NCI-H1930 (cell line): ENCODE measurements at places on chromosomes 7 and 10.

DNA sequence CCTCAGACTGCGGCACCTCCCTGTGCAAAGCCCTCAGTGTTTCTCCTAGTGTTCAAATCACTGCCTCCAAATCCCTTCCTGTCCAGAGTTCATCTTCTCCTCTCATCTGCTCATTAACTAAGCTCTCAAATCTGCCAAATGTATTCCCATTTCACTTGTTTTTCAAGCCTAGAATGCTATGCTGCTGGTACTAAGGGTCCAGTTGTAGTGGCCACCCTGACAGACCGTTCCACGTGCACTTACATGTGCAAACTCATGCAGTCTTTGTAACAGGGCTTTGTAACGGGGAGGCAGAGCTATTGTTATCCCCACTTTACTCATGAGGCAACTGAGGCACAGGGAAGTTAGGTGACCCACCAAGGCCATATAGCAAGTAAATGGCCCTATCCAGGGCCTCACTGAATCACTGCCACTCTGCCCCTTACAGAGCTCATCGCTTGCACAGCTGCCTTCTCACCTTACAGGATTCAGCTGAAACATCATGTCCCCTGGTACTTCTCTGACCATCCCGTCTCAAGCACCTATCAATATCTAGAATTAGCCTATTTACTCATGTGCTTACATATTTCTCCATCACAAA lies 153.0 kb upstream of the PDE1C start:
- DNase-seq, result no peak

DNA sequence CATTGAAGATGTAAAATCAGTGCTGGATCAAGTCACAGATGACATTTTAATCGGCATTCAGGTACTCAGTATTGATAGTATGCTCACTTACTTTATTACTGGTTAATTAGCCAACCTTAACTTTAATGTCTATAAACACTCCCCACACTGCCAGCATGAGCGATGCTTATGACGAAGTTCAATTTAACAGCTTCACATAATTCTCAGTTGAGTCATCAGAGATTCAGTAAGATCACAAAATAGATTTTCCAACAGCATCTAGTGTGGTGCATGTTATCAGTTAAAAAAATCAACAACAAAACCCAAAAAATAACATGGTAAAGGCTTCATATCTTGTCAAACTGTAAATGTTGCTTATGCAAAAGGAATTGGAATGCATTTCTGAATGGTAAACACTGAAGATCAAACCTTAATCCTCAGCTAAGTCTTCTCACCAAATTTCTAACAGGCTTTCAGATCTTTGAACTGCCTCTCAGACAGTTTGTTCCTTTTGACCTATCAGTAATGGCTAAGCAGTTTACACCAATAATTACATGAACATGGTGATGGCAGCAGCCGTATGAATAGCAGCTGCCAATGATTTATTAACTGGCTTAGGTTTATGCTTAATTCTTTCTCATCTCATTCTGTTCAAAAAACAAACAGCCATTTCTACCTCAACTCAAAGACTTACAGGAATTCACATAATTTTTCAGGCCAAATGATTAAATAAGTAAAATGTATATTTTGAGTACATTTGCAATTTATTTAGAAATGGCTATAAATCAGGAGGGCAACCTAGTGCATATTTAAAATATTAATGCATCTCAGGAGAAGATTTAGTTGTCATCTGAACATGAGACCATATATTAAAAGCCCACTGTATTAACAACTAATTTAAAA lies 98.5 kb downstream of the CABCOCO1 start:
- DNase-seq, result no peak

GRCh38 chr10:118953598-118954393 lies 75.7 kb upstream of the NANOS1 start:
- DNase-seq, result no peak

DNA sequence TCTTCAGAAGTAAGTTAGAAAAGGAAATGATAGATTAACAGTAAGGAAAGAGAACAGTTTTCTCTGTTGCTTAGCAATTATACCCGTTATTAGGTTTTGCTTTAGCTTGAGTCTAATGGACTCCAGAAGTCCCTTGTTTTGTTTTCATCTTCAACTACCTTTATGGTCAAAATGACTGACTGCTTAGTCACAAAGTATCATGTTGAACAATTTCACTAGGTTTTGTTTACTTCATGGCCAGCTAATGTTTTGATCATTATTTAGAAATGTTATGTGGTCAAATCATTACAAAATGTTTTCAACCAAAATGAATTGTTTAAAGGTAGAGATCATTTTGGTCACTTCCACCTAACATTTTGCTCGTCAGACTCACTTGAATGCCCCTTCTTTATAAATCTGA lies 1.9 kb downstream of the UBN2 start:
- DNase-seq, result no peak

GRCh38 chr7:131152766-131153165 lies 174.9 kb upstream of the MKLN1 start:
- DNase-seq, result no peak

- no peak for DNase-seq
Observed at GRCh38 chr10:113709221-113709838, 29.6 kb downstream of the CASP7 start.

- no peak for DNase-seq
Observed at GRCh38 chr10:6958254-6958653, 378.2 kb upstream of the PRKCQ start.

GRCh38 chr10:15751046-15751445 lies 31.3 kb upstream of the ITGA8 start:
- DNase-seq, result no peak

- no peak for DNase-seq
Observed at GRCh38 chr10:21130108-21130507, 233.0 kb upstream of the NEBL start.

DNA sequence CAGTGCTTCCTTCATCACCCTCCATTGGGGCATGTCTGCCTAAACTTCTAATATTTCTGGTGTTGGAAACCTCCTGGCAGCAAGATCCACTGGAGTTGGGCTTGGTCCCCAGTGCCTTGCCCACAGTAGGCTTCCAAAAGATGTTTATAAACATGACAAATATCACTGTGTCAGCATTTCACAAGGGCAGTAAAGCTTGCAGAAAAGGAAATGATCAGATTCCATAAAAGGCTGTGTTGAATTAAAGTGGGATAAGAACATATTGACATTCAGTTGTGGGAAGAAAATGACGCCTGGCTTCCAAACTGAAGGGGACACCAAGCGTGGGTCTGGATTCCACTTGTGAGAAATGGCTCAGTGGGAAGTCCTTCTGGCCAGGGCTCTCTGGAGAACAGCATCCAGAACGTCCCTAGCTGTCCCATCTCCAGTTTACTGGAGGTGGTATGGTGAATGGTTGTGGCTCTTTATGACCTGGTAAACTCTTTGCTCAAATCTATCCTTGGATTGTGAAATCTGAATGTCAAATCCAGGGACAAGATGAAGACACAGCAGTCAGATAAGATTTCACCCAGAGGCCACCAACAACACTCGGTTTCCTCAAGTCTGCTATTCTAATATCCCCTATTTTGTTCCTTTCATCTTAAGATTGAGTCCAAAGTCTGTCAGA lies 287.2 kb downstream of the TNS3 start:
- no peak for DNase-seq

DNA sequence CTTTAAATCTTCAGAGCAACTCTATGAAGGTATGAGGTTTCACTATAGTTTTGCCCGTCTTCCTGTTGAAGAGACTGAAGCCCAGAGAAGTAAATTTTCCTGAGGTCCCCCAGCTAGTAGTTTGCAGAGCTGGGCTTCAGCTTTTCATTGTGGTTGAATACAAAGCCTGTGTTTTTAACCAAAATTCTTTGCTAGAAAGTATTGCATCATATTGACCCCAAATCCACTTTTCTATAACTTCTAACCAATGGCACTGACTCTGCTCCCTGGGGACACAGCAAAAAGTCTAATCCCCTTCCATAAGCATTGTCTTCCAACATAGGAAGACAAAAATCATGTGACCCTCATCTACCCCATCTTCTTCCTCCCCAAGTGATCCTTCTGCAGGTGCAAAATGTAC lies 93.0 kb downstream of the KCNMA1 start:
- no peak for DNase-seq

DNA sequence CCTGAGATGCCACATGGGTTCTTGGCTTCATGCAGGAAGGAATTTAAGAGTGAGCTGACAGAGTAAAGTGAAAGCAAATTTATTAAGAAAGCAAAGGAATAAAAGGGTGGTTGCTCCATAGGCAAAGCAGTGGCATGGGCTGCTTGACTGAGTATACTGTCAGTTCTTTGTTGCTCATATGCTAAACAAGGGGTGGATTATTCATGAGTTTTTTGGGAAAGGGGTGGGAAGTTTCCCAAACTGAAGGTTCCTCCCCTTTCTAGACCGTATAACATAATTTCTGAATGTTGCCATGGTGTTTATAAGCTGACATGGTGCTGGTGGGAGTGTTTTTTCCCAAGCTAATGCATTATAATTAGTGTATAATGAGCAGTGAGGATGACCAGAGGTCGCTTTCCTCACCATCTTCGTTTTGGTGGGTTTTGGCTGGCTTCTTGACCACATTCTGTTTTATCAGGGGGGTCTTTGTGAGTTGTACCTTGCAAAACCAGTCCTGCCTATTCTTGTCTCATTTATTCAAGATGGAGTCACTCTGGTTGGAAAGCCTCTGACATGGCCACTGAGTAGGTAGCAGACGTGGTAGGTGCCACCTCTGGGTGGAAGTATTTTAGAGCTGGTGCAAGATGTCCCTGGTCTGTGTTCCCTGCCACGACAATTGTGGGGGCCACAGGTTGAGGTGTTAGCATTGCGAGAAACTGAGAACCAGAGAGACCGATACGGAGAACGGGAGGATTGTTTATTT lies 107.5 kb upstream of the SDK1 start:
- no peak for DNase-seq

DNA sequence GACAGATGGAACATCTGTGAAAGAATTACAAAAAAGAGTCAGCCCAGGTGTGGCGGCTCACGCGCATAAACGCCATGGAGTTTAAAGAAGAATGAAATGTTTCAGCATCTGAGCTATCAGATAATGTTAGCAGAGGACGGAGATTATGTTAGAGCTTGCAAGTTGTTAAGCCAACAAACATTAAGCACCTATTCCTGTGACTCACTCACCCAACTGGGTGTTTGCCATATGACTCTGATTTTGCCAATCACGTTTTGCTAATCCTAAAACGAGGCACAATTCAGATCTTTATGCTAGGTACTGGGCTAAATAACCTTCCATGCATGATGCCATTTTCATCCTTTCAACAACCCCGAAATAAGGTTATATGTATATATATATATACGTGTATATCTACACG lies 29.0 kb upstream of the CCNY start:
- no peak for DNase-seq

GRCh38 chr10:48475943-48476278 lies 129.0 kb downstream of the ARHGAP22 start:
- DNase-seq, result no peak

GRCh38 chr10:93309062-93309461 lies 173.1 kb downstream of the MYOF start:
- DNase-seq, result no peak

DNA sequence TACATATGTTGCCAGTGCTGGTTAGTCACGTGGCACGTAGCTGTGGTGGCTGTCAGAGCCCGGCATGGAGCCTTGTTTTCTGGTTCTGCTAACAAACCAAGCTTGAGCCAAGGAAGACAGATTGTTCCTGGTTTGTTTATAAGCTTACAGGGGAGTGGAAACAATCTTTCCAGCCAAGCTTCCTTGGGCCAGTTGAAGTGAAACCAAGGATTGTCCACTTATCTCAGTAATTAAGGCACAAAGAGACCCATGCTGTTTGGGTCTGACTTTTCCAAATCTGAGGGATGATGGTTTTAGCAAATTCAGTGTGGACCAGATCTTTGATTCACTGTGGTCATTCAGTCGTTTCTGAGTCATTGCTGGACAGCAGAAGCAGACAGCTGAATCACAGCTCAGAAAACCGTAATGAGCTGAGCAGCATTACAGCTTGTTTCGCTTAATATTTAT lies 297.3 kb upstream of the COBL start:
- DNase-seq, result no peak

- DNase-seq, result peak; percentile 42
Observed at GRCh38 chr10:100009793-100010676, at the start of gene DNMBP. DNMBP (minus strand) TSS chr10:100009947; CDS start chr10:99972124, 37,823 bp downstream.

DNA sequence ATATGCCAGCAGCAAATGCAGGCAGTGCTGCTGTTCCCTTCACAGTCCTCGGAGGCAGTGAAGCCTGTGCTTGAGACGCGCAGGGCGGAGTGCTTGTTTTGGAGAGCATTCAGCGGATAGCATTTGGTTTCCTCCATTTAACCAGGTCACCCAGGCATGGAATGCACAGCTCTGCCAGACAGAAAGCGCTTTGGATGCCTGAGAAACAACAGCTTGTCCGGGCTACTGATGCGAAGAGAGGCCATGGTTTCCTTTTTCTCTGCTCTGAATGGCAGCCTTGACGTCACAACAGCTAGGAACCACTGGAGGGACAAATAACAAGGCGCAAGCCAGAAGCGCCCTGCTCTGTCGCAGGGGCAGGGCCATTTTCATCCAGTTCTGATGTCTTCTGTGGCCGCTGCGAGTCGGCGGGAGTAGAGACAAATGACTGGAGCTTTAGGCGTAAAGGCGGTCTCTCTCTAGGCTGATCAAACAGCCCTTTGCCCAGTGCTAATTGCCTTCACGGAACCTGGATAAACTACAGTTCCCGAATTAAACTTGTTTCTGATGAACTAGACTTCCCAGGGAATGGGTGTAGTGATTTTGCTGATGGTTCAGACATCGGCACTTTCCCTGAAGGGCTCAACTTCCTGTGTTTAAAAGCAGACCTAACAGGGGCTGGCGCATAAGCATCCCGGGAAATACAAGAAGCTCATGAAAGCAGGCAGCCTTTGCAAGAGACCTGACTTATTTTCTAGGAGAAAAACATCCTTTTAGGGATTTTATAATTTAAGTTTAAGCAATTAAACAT lies 187.6 kb upstream of the KLF14 start:
- DNase-seq, result no peak

DNA sequence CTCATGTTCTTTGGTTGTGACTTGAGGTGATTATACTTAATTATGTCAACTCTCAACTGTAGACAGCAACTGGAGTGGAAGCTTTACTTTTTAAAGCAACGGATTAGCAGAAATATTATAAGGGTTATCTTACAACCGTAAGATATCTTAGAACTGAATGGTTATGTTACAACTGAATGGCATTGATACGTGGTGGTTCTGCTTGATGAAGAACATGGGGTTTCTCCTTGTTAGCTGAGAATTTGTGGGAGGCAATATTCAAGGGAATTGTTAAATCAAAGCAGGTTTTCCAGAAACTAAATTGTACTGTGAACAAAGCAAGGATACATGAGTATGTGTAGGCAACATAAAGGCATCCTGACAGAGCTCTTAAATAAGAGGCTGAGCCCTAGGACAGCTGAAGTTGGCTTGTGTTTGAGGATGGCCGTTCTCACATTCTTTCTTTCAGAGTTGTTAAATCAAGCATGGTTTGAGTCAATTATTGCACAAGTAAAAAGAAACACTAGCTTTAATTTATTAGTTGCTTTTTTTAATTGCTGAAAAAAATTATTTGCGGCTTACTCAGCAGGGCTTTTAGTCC lies 350.0 kb downstream of the PLXDC2 start:
- no peak for DNase-seq
